NAMALWA (cell line): ENCODE measurements at places on chromosomes 12 and 14.

DNA sequence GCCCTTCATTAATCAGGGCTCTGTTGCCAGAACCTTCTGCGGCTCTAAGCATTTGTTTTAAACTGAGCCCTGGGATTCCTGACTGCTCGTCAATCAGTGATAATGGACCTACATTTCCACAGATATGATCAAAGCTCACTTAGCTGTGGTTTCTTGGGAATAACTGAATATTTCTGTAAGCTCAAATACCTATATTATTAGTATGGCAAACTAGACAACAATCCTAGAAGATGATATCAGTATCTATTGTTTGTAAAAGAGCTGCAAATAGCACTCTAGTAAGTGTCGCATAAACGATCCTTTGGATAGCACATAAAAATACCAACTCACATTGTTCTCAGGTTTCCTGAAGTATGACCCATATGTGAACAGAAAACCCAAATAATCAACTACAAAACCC lies 150.4 kb downstream of the PPM1H start:
- DNase-seq, result no peak

DNA sequence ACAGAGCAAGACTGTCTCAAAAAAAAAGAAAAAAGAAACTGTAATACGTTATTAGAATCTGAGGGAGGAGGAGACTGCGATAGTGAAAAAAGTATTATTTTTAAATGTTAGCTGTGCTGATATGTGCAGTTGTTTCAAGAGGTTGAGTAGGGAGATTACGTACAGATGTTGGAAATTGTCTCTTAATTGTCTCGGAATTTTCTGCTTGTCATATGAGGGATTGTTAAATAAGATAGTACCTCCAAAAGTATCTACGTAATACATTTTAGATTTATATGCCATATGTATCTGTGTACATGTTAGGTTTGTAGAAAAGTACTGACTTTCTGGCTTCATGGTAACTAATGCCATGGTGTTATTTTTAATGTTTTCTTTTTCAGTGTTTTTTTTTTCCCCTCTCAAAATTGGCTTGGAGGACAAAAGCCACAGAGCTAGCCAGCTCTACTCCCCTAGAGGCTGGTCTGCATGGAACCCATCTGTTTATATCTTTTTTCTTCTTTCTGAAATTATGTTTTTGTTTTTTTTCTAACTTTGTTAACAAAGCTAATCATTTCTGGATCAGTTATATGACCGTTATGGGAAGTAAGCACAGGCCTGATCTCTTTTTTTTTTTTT lies 3.4 kb downstream of the RIMKLB start:
- no peak for DNase-seq

GRCh38 chr14:51242545-51243490 lies 2.8 kb downstream of the TMX1 start:
- DNase-seq, result peak; percentile 38

DNA sequence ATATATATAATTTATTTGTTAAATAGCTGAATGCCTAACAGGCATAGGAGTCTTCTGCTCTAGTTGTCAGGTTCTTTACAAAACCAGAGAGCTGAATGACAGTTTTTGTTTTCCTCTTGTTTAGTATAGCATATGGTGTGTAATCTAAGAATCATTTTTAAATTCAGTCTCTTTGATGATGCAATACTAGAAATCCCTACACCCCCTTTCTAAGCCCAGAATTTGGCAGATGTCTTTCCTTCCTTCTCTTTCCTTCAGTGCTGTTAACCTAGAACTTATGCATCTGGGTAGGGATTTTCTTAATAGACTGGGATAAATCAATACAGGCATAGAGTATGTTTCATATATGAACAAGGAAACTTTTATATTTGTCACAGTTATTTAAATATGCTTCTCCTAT lies 198.1 kb downstream of the KCNH5 start:
- DNase-seq, result no peak

DNA sequence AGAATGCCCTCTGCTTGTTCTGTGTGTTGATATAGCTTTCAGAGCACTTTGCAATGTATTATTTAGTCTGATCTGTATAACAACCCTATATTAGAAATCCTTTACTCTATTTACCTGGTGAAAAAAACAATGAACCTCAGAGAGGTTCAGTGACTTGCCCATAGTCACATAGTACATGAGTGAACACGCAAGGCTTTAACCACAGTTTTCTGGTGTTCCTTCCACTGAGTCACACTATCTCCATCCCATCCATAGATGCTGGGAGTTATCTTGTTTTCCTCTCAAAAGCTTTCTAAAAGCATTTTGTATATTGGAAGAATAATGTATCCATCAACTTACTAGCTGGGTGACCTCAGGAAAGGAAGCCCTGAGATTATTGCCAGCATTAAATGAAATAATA lies 104.5 kb downstream of the NT5DC3 start:
- no peak for DNase-seq

DNA sequence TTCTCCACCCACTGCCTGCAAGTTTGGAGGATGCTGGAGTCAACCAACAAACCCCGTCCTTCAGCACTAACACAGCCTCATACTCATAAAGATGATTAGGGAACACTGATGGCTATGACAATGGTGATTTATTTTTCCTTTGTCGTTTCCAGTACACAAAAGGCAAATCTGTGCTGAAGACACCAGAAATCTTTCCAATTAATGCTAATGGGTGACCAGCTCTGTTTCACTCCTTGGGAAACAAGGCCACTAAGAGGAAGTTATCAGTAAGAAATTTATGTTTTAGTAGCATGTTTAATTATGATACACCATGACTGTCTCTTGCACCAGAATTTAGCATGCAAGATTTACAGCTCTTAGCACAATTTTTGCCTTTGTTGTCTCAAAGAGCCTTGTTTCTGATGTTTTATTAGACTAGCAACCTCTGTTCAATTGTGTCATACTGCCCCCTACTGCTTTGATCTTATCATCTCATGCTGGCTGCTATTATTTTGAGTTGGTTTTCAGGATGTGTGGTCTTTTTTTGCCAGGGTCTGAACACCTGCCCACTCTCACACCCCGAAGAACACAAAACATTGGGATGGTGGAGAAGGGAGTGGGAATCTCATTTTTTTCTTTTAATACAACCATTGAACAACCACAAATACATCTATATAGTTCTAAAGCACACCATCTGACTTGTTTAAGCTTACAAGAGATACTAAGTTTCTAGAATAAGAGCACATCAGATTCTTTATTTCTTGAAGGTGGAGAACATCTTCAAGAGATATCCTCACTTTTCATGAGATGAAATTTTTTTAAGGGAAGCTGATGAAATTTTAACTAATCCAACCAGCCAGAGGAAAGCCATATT lies 160.9 kb downstream of the SPTSSA start:
- DNase-seq, result peak; percentile 44

DNA sequence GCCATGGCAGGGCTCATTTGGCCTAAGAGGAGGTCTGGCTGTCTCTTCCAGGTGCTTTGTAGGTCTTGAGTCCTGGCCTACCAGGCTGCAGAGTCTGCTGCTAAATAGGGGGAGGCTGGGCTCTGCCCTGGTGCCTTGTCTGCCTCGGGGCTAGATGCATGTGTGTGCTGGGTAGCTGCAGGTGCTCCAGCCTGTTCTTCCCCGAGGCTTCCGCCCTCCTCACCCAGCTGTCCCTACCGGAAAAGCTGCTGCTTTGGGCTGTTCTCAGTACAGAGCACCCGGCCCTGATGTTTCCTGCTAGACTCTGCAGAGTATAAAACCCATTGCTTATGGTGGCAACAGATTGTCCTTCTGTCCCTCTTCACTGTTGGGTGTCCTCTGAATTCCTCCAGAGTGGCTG lies 37.7 kb downstream of the RAB35 start:
- no peak for DNase-seq

- no peak for DNase-seq
These were observed 2.2 kb downstream of the NAB2 start for GRCh38 chr12:57090924-57091637.

DNA sequence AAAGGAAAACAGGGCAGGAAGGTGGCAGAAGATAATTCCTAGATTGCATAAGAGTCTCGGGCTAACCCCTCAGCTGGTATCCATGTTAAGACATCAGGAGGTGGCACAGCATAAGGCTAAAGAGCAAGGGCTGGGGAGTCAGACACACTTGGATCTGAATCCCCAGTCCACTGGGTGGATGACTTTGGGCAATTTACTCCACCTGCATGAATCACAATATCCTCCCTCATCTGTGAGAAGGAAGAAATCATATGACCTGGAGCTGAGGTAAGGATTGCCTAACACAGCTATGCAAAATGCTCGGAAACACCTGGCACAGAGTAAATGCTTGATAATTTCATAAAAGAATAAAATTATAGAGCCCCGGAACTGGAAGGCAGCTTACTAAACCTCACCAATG lies 217.9 kb downstream of the PIK3C2G start:
- DNase-seq, result no peak

DNA sequence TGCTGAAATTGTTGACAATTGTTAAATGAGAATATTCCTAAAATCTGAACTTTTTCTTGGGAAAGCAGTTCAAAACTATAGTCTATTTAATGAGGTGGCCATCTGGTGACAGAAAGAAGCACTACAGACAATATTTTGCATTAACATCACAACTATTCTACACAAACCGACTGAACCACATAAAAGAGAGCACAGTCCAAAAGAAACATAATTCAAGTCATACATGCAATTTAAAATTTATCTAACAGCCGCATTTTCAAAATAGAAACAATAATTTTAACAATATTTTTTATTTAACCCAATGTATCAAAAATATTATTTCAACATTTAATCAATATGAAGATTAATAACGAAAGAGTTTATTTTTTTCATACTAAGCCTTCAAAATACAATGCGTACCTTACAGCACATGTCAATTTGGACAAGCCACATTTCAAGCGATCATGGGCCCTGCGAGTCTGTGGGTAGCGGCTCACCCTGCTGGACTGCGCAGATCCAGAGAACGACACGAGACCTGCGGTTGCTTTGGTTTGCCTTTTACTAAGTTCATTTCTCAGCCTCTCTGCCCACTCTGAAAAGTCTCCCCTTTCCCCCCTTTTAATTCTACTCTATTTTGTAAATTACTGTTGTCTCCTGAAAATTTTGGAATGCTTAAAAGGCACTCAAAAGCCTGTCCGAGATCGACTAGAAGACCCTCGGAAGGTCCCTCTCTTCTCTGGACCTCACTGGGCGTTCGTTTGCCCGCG lies 947 bp upstream of the LRRC9 start:
- DNase-seq, result peak; percentile 5

- DNase-seq, result no peak
These were observed 94.8 kb downstream of the ETNK1 start for GRCh38 chr12:22719745-22720144.
